SHP77 treated with DMSO at 0.1 percent for 48 hours (cell line): ENCODE measurements at places on chromosomes 3 and 15.

DNA sequence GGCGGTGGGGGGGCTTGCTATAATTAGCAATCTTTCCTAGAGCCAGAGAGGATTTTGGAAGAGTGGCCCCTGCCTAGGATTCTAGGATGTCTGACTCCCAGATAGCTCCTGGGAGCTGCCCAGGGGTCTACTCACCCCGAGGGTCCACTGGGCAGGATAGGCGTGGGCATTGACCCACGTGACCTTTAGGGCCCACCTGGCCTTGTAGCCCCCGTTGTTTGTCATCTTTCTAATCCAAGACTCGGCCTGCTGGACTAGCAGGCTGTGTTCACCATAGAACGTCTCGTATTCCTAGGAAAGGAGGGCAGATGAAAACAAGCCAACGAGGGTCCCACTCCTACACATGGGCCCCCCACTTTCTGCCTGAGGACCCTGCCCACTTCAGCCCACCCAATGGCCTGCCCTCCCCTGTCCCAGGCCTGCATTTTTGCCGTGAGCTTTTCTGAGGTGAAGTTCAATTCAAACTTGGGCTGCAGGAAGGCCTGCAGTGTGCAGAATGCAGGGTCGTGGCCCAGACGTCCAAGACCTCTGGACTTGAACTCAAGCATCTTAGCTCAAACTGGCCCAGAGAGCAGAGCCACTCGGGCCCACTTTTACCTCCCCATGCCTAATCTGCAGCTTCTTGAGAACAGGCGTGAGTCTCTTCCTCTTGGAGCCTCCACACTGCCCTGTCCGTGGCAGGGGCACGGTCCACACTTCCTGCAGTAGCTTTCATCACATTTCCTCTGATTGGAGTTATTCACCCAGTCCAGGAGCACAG, 41.5 kb downstream of the MUC4 start:
- DNase-seq: no peak

GRCh38 chr15:58931987-58932588, 1.4 kb downstream of the SLTM start:
- DNase-seq: no peak

DNA sequence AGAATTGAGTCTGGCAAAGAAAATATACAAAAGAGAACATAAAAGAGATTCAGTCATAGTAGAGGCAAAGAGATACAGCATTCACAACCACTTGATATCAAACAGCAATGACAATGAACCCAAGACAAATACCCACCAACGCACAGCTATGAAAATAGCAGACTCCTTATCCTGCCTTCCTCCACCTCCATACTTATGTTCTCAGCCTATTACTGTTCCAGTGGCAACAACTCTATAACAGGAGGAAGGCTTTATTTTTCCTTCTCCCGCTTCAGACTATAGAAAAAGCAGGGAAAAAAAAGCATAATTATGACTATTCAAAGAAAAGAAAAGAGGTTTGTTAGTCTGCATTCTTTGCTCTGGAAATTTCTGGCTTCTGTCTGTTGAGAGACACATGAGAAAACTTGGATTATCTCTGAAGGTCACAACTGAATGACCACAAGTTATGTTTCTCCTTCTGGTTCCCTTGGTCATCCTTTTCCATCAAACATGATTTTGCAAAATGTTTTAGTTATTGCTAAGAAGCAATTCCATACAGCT, 81.2 kb upstream of the PLXND1 start:
- DNase-seq: peak; percentile 34

DNA sequence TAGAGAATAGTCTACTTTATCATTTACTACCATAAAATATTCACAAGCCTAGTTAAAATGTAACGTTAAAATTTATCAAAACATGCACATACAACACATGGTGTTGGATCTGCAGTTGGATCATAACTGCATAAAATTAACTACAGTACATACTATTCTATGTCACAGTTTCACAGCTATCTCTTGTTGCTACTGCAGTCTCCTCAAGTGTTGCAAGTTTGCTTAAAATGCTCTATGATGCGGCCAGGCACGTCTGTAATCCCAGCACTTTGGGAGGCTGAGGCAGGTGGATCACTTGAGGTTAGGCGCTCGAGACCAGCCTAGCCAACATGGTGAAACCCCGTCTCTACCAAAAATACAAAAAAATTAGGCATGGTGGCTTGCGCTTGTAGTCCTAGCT, 10.3 kb downstream of the PPP1R2 start:
- no peak for DNase-seq

DNA sequence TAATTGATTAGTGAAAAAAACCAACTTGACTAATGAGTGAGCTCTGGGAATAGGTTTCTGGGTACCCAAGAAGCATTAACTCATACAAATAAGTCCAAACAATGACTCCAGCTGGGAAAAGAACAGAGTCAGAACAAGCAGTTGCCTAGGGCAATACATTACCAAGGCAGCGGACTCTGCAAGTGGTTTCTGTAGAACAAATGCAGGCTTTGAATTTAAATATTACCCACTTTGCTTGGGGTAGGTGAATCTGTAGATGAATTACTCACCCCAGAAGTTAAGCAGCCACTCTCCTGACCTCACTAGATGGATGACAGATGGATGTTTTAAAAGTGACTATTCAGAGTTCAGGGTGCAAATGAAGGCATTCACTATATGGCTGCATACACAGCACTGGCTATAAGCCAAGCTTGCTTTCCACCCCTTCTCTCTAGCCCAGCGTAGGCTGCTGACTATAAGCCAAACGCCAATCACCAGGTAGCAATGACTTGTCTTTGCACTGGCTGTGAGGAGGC, 73.1 kb upstream of the BHLHE40 start:
- DNase-seq: no peak

DNA sequence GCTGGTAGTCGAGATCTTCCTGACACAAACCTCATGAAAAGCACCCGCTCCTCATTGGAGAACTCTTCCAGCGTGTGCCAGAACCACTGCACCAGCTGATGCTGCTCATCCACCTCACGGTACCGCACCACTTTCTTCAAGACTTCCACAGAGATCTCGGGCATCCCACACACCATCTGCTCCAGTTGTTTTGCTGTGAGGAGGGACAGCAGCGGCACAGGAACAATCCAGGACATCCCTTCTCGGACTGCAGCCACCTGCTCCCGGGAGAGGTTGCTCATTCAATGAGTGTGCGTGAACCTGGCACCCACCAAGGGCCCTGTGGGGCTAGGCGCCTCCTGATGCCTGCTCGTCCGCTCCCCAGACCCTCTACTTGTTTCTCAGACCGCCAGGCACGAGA, 15.1 kb downstream of the FBXL22 start:
- no peak for DNase-seq
